ENCODE measurements at places on chromosomes 2 and 18.

GRCh38 chr18:14098428-14098827, 33.8 kb downstream of the ZNF519 start:
- no peak for DNase-seq

GRCh38 chr18:50138181-50139064, 56.5 kb downstream of the MYO5B start:
- DNase-seq: no peak

DNA sequence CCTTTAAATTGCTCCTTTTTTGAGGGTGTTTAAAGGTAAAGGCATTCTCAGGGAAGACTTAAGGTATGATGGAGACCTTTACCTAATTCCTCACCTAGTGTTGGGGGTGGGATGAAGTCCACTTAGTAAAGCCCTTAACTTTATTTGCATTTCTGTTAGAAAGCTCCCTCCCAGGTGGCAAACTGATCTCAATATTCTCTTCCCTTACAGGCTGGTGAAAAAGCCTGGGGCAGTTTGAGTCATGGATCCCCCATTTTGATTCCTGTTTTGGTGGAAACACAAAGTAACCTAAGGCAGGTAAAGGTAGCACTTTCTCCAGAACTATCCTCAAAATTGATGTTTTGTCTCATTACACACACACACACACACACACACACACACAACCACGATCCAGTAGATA, 33.8 kb upstream of the HNRNPA3 start:
- no peak for DNase-seq

DNA sequence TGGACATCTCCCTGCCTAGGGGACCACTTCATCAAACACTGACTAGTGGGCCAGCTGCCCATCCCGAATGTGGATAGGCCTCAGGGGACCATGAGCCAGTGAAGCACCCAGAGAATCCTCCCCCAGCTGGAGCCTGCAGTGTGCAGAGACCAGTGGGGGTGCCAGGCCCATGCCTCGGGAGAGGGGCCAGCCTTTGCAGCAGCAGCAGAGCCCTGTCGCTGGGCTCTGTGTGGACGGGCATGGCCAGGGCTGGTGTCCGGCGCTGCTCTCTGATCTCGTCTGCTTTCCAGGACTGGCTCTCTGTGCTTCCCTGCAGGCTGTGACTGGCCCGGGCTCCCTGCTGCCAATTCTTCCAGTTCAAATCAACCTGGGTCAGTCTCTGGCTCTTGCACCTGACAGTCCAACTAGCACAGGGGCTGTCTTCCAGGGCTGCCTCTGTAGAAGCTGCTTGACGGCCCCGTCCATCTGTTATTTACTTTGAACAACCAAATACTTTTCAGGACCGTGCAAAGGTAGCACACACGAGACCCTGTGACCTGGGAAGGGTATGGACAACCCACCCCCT, 11.4 kb downstream of the KCNIP3 start:
- DNase-seq: no peak

GRCh38 chr18:3321133-3321812, 59.3 kb downstream of the MYL12B start:
- DNase-seq: no peak

DNA sequence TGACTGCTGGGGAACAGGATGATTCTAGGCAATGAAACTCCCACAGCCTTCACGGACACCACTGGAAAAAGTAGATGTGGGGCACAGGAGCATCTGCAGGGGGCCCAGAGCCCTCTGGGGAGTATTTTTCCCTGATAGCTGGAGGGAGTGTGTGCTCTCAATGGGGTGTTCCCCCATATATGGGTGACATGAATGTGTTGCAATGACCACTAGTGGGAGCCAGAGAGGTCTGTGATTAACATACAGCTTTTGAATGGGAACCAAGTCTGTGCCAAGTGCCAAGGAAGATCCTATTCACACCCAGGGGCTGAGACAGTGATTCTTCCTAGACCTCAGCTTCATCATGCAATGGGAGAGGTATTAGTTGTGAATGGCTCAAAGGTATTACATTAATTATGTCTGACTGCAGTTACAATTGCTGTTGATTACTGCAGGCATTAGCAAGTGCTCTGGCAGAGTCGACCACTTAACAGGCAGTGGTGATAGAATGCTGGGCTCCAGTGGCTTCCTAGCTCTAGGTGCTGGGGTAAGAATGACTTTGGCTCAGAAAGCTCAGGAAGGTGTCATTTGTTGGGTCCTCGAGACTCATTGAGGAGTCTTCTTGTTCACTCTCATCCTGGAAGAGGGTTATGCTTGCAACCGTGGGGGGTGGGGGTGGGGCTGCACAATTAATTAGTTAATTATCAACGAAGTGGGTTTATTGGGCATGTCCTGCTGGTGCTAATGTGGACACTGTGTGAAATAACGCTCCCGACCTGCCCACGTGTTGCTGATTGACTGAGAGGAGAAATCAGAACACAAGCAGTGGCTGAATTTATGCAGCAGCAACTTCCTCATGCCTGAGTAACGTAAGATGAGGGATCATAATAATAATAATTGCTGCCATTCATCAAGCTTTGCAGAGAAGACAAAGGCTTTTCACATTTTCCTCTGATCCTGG, 194.1 kb downstream of the CLIP4 start:
- DNase-seq: no peak

- DNase-seq: no peak
These were observed 90.1 kb upstream of the CAVIN2 start for GRCh38 chr2:191936882-191937405.

DNA sequence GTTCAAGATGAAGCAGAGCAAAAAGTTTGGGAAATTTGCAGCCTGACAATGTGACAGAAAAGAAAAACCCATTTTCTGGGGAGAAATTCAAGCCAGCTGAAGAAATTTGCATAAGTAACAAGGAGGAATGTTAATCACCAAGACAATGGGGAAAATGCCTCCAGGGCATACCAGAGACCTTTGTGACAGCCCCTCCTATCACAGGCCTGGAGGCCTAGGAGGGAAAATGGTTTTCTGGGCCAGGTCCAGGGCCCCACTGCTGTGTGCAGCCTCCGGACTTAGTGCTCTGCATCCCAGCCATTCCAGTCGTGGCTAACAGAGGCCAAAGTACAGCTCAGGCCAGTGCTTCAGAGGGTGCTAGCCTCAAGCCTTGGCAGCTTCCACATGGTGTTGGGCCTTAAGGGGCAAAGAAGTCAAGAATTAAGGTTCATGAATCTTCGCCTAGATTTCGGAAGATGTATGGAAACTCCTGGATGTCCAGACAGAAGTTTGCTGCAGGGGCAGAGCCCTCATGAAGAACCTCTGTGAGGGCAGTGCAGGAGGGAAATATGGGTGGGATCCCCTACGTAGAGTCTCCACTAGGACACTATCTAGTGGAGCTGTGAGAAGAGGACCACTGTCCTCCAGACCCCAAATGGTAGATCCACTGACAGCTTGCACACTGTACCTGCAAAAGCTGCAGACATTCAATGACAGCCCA, 314.1 kb upstream of the TRIB2 start:
- DNase-seq: no peak

DNA sequence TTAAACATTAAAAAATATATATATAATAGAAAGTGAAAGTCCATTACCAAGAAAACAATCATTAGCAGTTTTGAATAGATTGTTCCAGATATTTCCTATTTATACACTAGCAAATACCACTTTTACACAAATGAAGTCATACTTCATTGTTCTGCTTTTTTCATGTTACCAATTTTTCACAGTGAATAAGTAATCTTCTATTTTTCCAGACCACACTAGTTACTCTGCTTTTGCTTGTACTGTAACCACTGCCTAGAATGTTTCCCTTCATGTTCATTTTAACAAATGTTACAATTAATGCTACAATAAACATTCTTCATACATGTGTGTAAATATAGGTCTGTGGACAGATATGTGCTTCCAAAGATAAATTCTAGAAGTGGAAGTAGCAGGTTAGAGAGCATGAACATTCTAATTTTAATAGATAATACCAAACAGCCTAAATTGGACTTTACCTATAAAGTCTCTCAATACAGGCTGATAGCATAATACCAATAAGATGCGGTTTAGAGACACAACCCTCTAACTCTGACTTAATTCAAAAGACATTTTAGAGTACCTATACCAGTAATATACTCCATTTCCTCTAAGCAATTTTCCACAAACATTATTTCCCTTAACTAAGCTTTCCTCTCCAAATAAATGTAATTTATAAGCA, 17.0 kb downstream of the ITSN2 start:
- no peak for DNase-seq

DNA sequence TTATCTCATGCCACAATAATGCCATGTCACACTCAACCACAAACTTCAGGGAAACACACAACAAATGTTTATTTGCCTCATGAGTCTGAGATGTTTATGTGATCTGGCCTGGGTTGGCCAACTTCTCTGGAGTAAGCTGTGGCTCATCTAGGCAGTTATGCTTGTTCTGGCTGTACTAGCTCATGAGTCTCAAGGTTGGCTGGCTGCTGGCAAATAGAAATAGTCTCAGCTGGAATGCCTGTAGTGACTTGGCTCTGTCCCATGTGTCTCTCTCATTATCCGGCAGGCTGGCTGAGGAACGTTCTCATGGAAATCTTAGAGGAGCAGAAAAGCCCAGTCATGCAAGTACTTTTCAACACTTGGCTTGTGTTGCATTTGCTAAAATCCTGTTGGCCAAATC, 234.9 kb upstream of the CDH2 start:
- DNase-seq: no peak

GRCh38 chr18:58216071-58216481, 172.1 kb downstream of the NEDD4L start:
- no peak for DNase-seq

DNA sequence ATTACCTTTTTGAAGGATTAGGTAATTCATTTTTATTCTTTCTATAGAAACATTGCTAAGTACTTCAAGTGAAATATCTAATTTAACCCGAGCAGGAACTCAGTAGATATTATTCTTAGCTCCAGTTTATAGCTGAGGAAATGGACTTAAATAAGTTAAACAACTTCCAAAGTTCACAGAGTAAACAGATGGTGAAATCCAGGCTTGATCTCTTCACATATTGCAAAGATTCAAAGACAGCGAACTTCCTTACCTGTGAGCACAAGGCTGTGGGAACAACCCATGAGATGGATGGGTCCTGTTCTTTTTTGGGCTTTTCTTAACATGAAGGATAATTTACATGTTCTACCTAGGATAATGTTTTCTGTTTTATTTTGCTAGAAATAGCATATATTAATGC, 439.0 kb downstream of the IRS1 start:
- no peak for DNase-seq

- DNase-seq: no peak
These were observed 122.6 kb upstream of the SPRED2 start for GRCh38 chr2:65554765-65555591.

DNA sequence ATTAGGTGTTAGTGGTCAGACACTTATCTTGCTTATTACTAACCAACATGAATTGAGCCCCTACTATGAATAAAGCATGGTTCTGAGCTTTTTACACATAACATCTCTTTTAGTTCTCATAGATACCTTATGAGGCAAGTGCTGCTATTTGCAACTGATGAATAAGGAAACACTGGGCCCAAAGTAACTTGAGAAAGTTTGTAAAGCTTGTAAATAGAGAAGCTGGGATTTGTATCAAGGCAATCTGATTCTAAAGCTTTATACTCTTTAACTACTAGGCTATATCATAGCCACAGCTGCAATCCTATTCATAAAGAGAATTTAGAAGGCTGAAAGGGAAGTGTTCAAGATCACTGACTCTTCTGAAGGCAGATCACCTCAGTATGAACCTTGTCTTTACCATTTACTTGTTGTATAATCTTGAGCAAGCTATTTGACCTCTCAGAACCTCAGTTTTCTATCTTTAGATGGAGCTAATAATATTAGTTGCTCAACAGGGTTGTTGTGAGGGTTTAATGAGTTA, 60.4 kb downstream of the ABCB11 start:
- DNase-seq: no peak

- no peak for DNase-seq
These were observed 138.3 kb upstream of the TTC39C start for GRCh38 chr18:23875966-23876895.

DNA sequence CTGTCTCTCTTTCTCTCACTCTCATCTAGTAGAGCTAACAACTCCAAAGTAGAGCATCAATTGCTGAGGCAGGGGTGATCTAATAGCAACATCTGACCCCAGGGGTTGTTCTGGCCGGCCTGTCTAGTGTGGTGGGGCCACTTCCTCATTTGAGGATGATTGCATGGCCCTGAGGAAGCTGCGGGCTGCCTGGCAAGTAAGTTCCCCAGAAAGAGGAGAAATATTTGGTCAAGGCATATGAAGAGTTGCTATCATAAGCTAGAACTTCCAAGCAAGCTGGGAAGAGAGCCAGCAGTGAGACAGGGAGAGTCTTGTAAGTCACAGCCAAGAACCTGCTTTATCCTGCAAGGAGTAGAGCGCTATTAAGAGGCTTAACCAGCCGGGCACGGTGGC, 50.8 kb upstream of the TMEM87B start:
- DNase-seq: no peak

GRCh38 chr18:13313006-13313686, 94.6 kb downstream of the LDLRAD4 start:
- no peak for DNase-seq

DNA sequence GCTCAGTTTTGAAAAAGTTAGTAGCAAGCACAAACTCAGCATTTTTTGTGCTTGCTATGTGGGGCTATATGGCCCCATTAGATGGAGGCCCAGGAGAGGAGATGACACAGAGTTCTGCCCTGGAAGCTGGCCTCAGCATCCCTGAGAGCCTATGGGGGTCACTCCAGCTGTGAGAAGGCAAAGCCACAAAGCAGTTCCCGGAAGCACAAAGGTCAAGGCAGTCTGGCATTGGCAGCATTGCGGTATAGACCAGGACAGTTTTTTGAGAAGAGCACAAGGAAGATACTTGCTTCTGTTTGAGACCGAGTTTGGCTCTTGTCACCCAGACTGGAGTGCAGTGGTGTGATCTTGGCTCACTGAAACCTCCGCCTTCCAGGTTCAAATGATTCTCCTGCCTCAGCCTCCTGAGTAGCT, 7.5 kb upstream of the ITPRIPL1 start:
- no peak for DNase-seq

DNA sequence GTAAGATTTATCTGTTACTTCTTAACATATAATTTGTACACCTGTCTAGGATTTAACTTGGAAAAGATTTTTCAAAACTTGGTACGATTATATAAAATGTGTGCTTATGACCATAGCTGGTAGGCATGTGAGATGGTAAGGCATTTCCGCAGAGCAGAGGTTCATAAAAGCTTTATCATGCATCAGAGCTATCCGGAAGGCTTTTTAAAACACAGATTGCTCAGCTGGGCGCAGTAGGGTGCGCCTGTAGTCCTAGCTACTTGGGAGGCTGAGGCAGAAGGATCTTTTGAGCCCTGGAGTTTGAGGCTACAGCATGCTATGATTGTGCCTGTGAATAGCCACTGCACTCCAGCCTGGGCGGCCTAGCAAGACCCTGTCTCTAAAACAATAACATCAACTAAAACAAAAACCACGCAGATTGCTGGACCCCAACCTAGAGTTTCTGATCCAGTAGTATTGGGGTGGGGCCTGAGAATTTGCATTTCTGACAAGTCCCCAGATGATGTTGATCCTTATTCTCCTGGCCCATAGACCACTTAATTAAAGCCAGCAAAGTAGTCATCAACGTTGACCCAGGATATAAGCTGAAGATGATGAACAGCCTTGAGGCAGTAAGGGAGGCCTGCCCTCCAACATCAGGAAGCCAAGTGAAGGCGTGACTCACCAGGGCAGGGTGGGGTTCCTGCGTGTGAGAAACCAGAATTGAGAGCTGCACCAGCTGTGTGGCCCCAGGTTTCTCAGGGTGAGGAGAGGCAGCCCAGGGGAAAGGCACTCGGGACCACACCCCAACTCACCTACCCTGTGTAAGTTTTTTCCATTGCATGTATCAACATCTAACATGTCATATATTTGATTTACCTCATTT, 21.6 kb upstream of the SLC20A1 start:
- DNase-seq: peak; percentile 29
